ENCODE measurements at places on chromosomes 1 and 21. TPM values are rescaled to one million over a fixed set of nuclear protein-coding genes. Genes with fewer than 3 reads are reported as not detected.

Gene HS2ST1
- total RNA-seq = 12.4 TPM

Gene ZNF683
- not detected for total RNA-seq

Gene CLDN8
- not detected for total RNA-seq

Gene BMP8B
- total RNA-seq = 4.3 TPM

Gene OVAAL
- 0.12 TPM for total RNA-seq

Gene IPP
- 5.7 TPM for total RNA-seq

Gene TCHH
- total RNA-seq = 0.25 TPM

Gene PARK7
- total RNA-seq = 352 TPM
